Common myeloid progenitor, CD34-positive (primary cell): ENCODE measurements at places on chromosomes 5 and 9.

DNA sequence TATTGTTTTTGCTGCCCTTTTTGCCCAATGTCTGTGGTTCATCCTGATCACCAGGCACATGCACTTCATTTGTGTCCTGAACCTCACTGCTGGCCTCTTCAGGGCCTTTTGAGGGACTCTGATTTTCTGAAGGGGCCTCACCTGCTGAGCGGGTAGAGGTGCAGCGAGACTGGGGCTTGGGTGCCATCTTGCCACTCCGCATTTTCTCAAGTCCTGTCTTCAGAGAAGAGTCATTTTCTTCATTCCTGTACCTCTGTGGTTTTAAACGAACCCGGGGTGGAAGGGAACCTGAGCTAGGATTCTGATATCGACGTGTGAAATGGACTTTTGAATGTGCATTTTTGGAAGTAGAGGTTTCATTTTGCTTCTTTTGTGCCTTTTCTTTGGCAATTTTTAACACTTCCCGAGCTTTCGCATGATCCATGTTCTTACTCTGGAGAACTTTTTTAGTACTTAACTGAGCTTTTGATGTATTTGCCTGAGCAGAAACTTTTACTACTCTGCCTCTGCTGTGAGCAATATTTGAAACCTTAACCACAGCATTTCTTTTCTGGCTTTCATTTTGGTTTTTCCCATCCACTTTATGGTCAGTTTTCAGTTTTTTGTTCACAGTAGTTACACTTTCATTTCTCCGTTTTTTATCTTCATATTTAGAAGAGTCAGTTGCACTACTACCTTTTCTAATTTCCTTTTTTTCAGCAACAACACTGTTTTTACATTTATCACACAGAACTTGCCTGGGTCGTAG lies 26.1 kb downstream of the PWWP2A start:
- no peak for DNase-seq

GRCh38 chr9:108534741-108535140 lies 321.0 kb downstream of the ACTL7B start:
- no peak for DNase-seq

DNA sequence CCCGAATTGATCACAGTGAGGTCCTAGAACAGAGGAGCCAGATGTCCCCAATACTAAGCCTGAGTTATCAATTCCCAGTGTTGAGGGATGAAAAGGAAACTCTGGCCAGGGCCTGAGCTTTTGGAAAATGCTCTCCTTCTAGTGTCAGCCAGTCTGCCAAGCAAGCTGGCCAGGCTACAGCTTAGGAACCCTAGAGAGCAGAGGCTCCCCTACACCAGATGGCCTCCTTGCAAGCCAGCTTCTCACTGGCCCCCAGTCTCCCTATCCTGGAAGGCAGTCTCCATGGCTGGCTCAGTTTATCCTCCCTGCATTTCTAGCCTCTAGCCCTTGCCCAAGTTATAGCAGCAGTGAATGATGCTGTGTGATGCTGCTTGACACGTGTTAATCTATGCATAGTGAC lies 204.7 kb upstream of the WWC1 start:
- DNase-seq, result no peak

DNA sequence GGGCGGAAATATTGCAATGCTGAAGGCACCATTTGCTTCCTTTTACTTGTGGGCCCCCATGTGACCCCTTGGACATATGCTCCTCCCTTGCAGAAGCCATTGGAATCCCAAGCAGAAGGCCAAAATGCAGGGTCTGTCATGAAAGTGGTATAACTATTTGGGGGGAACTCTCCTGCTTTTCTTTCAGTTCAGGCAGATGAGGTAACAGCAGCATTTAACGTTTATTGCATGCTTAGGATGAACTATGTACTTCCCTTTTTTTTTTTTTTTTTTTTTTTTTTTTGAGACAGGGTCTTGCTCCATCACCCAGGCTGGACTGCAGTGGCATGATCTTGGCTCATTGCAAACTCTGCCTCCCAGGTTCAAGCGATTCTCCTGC lies 7.8 kb downstream of the FOXI1 start:
- DNase-seq, result peak; percentile 53

DNA sequence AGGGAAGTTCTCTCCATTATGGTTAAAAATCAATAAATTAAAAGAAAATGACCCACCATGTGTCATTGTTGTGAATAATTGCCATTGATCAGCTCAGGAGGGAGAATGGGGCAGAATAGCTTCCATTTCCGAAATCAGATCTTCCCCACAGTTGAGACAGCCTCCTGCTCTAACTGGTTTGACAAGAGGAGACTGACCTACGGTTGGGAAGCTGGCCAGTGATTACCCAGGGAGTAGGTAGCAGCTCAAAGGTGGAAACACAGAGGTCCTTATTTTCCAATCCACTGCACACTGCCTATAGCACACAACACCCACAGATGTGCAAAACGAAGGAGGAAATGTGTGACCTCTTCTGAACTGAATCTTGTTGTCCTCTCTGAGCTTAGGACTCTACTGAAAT lies 69.0 kb upstream of the DAPK1 start:
- no peak for DNase-seq

GRCh38 chr5:78109891-78110324 lies 184.6 kb downstream of the AP3B1 start:
- DNase-seq, result no peak

GRCh38 chr9:101381118-101381517 lies 3.7 kb downstream of the BAAT start:
- DNase-seq, result no peak

- DNase-seq, result no peak
Measured at GRCh38 chr9:27539479-27540441, 10.1 kb upstream of the MOB3B start.

DNA sequence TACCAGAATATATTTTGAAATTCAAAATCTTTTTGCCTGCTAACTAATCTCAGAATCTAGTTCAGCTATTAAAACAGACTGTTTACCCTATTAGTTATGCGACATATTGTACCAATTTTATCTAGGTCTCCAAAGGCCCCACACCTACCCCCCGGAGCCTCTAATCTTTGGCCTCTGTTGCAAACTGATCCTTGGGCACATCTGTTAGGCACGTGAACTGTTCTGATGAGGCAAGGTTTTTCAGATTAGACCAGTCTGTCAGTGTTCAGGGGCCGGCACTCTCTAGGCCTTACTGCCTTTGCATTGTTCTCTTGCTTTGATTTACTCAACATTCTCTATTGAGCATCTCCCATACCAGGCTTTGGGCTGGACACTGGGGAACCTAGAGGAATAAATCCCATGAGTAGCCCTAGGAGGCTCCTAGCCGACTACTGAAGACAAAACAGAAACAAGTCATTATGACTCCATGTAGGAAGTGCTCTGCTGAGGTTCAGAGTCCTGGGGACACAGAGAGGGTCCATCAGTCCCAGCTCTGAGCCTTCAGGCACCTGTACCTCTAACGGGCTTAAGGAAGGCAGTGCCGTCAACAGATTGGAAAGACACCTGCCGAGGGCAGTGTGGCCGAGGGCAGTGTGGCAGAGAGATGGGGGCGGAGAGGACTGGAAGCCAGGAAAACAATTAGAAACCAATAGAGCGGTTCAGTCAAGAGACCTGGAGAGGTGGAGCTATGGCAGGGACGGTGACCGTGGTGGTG lies 245.1 kb downstream of the AOPEP start:
- DNase-seq, result no peak

GRCh38 chr5:34734326-34734725 lies 78.2 kb downstream of the RAI14 start:
- DNase-seq, result no peak

DNA sequence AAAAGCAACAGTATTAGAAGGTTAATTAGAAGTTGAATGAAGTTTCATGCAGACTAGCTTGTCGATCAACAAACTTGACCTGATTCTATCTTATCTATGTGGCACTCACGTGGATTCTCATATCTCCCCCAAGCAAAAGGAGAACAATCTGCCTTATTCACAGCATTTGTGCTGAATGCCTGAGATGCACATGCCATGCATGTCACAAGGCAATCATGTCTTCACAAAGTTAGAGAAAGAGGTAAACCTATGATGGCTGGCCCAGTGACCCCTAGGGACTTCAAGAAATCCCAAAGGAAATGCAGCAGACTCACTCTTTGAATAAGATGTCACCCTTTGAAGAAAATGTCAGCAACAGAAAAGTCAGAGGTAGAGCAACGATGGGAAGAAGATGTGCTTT lies 17.6 kb upstream of the SHOC1 start:
- DNase-seq, result no peak

DNA sequence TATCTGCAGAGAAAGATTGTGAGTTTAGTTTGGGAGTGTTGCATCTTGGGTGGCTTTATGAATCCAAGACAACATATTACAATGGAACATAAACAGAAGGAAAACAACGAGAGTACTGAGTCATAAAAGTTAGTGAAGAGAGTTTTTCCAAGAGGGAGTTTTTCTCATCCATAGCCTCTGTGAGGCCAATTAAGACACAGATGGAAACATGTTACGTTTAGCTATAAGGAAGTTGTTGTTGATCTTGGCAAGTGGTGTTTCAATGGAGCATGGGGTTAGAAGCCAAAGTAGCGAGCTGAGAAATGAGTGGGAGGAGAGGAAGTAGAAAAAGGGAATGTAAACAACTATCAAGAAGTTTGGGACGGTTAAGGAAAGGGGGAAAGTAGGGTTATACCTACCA lies 53.3 kb upstream of the SPATA31D4 start:
- DNase-seq, result no peak

GRCh38 chr5:1330146-1330846 lies 14.6 kb downstream of the CLPTM1L start:
- DNase-seq, result no peak

GRCh38 chr9:76580188-76580587 lies 121.2 kb downstream of the GCNT1 start:
- DNase-seq, result peak; percentile 33

DNA sequence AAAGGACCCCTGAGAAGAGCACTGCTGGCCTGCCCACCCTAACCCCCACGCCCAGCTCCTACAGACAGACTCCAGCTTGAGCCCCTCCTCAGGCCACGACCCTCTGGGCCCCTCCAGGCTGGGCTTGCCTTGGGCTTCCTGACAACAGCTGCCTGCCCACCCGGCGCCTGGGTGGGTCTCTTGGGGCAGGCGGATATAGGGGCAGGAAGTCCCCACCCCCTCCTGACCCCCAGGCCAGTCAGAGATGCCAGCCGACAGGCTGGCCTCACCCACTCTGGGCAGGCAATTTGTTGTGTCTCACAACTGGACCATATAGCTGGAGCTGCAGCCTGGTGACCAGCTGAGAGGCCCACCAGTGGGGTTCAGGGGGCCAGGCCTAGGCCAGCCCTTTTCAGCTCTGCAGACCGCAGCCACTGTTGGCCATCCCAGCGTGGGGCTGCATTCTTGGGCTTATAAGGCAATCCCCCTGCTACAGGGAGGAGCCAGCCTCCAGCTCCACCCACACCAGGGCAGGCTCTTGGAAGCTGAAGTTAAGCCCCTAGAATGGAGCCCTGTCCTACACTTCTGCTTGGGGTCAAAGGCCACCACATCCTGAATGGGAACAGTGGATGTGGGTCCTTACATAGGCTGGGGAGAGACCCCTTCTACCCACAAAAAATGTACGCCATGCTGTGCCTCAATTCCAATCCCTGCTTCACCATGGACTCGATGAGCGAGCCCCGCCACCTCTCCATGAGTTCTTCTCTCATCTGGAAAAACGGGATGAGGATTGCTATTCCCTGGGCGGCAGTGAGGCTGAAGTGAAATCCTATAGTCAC lies 2.0 kb downstream of the PDLIM7 start:
- peak; percentile 30 for DNase-seq

DNA sequence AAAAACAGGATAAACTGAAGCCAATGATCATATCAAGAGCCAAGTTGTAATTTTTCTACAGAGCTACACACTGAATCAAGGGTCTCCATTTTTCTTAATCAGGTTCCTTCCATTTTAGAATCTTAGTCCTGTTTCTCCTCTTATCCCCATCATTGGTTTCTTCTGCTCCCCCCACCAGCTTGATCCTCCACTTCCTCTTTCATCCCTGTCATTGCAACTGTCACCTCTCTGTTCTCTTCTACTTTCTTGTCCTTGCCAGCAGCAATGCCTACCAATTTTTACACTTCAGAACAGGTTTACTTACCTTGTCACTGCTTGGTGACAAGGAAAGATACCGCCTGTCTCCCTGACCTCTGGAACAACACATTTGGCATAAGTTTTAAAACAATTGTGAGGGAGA lies 97.3 kb downstream of the CFAP90 start:
- DNase-seq, result peak; percentile 36

DNA sequence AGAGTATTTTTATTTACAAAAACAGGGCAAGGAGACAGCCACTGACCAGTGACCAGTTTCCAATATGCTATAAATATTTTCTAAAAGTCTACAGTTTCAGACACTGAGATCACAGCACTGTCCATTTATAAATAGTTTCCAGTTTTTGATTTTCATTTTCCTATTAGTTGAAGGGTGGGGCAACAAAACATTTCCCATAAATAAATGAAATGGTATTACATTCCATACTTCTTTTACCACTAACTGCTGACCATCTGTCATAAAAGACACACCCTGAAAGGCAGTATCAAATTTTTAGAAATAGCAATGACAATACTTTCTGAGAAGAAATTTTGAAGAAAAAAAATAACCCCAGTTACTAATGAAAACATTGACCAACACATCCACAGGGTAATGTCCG lies 126.7 kb downstream of the ARSB start:
- DNase-seq, result no peak

- no peak for DNase-seq
Measured at GRCh38 chr9:12737871-12738270, 36.9 kb upstream of the LURAP1L start.

DNA sequence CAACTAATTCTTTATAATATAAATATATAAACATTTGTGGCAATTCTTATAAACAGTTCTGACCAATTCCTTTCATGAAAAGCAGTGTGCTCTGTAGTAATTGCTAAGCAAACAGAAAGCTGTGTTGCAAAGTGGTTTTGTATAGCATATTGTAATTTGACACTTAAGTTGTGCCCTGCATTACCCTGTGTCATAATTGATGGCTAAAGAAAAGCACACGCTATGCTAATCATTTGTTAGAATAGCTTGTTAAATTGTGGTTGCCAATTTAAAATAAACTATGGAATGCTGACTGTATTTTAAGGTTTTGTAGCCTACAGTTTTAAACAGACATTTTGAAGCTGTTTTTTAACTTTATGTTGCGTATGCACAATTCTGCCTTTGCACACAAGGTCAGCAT lies 140.0 kb downstream of the PBX3 start:
- no peak for DNase-seq

- DNase-seq, result peak; percentile 58
Measured at GRCh38 chr9:133485531-133486260, 6.8 kb upstream of the SLC2A6 start.

DNA sequence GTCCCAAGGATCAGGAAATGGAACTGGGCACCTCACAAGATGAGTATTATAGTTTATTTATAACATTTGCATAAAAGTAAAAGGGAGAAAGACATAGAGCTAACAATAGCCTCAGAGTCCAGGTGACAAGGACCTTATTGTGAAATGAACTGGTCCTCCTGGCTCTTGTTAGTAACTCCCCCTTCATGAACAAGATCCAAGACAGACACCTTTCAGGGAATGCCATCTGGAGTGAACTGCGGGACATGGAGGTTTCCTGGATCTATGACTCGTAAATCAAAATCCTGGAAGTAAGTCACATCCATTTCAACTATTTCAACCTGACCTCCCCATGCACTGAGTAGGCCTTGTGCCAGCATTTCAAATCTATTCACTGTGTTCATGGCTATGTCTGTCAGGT lies 129.5 kb upstream of the GAS1 start:
- no peak for DNase-seq

GRCh38 chr9:73121375-73121935 lies 30.2 kb upstream of the ANXA1 start:
- no peak for DNase-seq

GRCh38 chr5:116569999-116570398 lies 4.6 kb downstream of the SEMA6A start:
- no peak for DNase-seq

- DNase-seq, result peak; percentile 43
Measured at GRCh38 chr5:151825445-151825844, 53.7 kb downstream of the G3BP1 start.

GRCh38 chr5:115415143-115415491 lies 118.7 kb upstream of the CCDC112 start:
- DNase-seq, result no peak
